ENCODE measurements at places on chromosomes 3 and 15.

- H3K27ac ChIP-seq, result no peak overlapping the region
- H3K4me1 ChIP-seq, result no peaks in the 10 kb centered on the region
- DNase-seq, result no peak
- H3K27me3 ChIP-seq, result no peaks in the 10 kb centered on the region
Measured at GRCh38 chr15:78850352-78850751, 22.3 kb upstream of the MORF4L1 start.

GRCh38 chr3:20394243-20394642 is 208.2 kb upstream of the SGO1 start:
- H3K4me1 ChIP-seq, result no peaks in the 10 kb centered on the region
- H3K27ac ChIP-seq, result no peak overlapping the region
- no peak for DNase-seq
- no peaks in the 10 kb centered on the region for H3K27me3 ChIP-seq
- no peaks in the 10 kb centered on the region for H3K36me3 ChIP-seq
- H3K4me3 ChIP-seq, result no peak overlapping the region

GRCh38 chr15:90227816-90228772 is 5.6 kb downstream of the CIB1 start:
- no peak overlapping the region for H3K4me3 ChIP-seq
- H3K27me3 ChIP-seq, result no peaks in the 10 kb centered on the region
- H3K4me1 ChIP-seq, result no peaks in the 10 kb centered on the region

DNA sequence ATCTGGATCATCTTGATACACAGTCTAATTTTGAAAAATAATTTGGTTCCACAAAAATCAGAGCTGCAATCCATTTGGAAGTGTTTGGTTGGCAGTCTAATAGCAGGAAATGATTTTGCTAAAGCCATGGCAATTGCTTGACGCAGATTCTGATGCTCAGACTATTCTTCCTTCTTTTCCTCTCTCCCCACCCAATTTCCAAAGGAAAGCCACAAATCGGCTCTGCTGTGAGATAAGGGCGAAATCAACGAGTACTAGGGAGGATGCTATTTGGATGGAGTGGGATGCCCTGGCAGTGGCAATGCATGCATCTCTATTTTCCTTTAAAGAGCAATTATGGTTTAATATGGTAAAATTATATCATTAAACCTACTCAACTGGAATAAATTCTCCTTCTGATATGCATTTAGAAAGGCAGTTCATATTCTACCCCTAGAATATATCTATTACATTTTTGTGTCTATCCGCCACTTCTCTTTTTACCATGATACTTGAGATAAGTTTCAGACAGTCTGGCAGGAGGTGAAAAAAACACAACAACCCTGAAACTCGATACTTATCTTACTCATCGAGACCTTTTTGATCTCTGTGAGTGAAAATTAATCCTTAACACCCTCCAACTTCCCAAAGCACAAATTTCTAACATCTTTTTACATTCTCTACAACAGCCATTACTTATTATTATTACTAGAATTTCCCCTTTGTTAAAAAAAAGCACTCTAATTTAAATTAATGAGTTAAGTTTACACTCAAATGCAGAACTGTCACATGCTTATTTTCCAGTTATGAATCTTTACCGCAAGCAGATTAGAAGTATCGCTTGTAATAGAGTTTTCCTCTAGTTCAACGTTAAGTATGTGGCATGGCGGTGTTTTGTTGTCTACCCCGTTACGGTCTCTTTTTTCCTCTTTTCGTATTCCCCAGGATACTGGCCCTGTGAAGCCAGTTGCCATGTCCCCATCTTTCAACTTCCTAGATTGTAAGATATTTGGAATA is 433.3 kb downstream of the FOXP1 start:
- H3K27me3 ChIP-seq, result no peaks in the 10 kb centered on the region
- H3K27ac ChIP-seq, result no peak overlapping the region
- H3K36me3 ChIP-seq, result no peaks in the 10 kb centered on the region

DNA sequence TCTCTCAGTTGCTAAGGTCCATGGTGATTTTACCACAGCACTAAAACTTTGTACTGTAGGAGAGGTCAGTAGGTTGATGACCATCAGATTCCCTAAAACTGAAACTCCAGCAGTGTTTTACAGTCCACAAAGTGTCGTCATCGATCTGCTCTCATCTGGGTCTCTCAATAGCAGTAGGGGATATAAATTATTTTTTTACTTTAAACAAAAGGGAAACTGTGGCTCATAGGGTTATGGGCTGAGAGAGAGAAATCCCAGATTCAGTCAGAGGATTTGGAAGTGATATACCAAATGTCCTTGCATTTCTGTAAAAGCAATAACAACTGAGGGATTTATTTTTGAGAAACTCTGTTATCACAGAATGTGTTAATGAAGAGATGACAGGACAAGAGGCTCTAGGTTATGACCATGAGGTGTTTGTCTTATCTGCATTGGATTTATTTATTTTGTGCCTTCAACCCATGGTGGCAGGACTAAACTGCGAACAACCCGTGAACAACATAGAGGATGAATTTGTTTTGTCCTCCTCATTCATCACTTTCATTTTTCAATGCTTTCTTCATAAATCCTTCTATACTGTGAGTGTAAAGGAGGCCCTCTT is 869.7 kb downstream of the OTOL1 start:
- no peaks in the 10 kb centered on the region for H3K36me3 ChIP-seq
- peak overlapping the region; percentile 15 for H3K27ac ChIP-seq
- no peak overlapping the region for H3K4me3 ChIP-seq
- no peak for DNase-seq
- H3K4me1 ChIP-seq, result peaks cover 10% of the 10 kb centered on the region
- H3K27me3 ChIP-seq, result no peaks in the 10 kb centered on the region

DNA sequence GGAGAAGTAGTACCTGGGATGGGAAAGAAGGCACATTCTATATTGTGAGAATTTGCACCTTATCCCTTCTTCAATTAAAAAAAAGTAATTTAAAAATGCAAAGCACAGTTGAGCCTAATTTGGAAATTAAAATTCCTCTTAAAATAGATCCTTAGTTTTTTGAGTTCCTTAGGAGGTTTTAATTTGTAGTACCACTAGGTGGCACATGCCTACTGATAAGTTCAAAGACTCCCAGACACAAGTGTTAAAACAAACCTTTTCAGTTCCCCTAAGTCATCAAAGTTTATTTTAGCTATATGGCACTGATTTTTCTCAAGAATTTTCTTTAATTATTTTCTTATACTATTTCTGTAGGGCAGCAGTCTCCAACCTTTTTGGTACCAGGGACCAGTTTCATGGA is 127.6 kb upstream of the AZI2 start:
- H3K4me3 ChIP-seq, result no peak overlapping the region
- H3K27ac ChIP-seq, result no peak overlapping the region
- no peak for DNase-seq
- no peaks in the 10 kb centered on the region for H3K4me1 ChIP-seq

DNA sequence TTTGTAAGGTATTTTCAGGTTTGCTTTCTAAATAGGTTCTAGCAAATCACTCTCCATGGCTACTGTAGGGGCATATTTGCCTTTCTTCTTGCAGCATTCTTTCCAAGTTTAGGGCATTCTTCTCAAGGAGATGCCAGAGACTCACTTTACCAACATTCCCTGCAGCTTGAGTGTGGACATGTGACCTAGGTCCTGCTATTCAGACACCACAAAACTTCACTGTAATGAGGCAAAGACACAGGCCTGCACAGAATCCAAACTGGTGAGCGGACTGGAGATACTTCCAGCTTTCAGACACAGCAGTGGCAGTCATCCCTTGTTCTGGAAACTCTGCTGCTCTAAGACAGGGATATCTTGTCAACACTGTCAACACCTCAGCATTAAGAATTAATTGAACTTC is 146.4 kb upstream of the PFN2 start:
- H3K27me3 ChIP-seq, result no peaks in the 10 kb centered on the region
- no peak for DNase-seq
- no peaks in the 10 kb centered on the region for H3K4me1 ChIP-seq
- no peak overlapping the region for H3K4me3 ChIP-seq
- H3K36me3 ChIP-seq, result no peaks in the 10 kb centered on the region

DNA sequence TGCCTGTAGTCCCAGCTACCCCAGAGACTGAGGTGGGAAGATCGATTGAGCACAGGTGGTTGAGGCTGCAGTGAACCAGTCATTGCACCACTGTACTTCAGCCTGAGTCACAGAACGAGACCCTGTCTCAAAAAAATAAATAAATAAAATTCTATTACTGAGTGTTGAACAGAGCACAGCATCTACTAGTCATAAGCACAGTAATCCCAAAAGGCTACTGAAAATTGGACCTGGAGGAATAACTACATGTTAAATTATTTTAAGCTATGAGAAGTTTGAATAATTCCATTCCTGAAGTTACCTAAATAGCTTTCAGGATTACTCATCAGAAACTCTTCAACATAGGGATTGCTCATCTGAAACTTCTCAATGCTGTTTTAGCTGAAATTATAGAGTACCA is 43.4 kb downstream of the ARMC8 start:
- H3K4me1 ChIP-seq, result no peaks in the 10 kb centered on the region
- no peak overlapping the region for H3K4me3 ChIP-seq
- H3K27ac ChIP-seq, result no peak overlapping the region

DNA sequence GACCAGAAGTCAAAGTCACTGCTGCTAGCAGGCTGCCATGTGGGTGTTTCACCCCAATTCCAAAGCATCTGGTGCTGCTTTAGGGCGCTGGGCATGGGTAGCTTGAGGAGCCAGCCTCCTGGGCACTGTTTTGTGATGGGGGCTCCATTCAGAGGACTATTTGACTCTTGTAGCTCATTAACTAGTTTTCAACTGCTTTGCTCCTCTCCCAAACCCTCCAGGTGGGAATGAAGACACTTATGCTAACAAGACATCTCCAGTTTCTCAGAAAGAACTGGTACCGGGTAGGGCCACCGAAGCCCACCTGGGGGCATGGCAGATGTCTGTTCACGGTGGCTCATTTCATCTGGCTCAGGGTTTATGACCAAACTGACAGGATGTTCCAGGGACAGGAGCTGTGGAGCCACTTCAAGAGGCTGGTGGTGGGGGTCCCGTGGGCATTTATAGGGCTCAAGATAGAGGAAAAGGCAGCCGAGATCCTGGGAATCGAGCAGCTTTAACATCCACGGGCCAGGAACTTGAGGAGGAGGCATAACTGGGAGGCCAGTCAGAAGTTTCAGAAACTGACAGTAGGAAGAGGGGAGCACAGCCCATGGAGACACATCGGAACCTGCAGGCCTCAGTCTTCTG is 17.7 kb downstream of the AMOTL2 start:
- H3K4me1 ChIP-seq, result peaks cover 35% of the 10 kb centered on the region
- peak overlapping the region; percentile 99 for H3K27ac ChIP-seq
- DNase-seq, result peak; percentile 14
- H3K27me3 ChIP-seq, result no peaks in the 10 kb centered on the region

- no peaks in the 10 kb centered on the region for H3K36me3 ChIP-seq
- DNase-seq, result peak; percentile 32
- H3K27ac ChIP-seq, result peak overlapping the region; percentile 89
- H3K4me3 ChIP-seq, result peak overlapping the region; percentile 44
- no peaks in the 10 kb centered on the region for H3K27me3 ChIP-seq
Measured at GRCh38 chr3:29281344-29282241, 722 bp downstream of the RBMS3 start.

DNA sequence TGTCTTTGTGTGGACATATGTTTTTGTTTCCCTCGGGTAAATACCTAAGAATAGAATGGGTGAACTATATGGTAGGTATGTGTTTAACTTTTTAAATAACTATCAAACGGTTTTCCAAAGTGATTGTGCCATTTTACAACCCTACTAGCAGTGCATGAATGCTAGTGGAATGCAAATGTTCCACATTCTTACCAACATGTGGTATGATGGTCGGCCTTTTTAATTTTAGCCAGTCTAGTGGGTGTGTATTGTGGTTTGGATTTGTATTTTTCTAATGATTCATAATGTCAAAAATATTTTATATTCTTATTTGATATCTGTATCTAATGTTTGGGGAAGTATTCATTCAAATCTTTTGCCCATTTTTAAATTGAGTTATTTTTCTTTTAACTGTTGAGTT is 68.2 kb upstream of the SMAD3 start:
- H3K4me1 ChIP-seq, result no peaks in the 10 kb centered on the region
- no peak overlapping the region for H3K4me3 ChIP-seq
- no peaks in the 10 kb centered on the region for H3K27me3 ChIP-seq
- no peaks in the 10 kb centered on the region for H3K36me3 ChIP-seq
- DNase-seq, result no peak

DNA sequence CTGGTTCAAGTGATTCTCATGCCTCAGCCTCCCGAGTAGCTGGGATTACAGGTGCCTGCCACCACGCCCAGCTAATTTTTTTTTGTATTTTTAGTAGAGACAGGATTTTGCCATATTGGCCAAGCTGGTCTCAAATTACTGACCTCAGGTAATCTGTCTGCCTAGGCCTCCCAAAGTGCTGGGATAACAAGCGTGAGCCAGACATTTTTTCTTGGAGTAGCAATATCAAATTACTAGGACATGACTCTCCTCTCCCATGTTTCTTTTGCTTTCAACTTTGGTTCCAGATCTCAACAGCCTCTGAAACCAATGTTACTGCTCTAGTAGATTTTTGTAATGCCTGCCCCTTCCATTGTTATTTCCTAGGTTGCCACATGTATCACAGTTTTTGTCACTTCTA is 462.0 kb downstream of the GBE1 start:
- no peak for DNase-seq
- H3K27me3 ChIP-seq, result no peaks in the 10 kb centered on the region
- no peaks in the 10 kb centered on the region for H3K4me1 ChIP-seq
- no peak overlapping the region for H3K4me3 ChIP-seq
- H3K36me3 ChIP-seq, result no peaks in the 10 kb centered on the region
- H3K27ac ChIP-seq, result no peak overlapping the region

All from uterus (tissue), 4 donors.